ENCODE measurements at places on chromosomes 13 and 19.
A peak's percentile ranks its signal among the peaks of the same experiment; 100 is the strongest.

- DNase-seq: no peak
These were observed 632.8 kb upstream of the SPRY2 start for GRCh38 chr13:80973721-80974120.

DNA sequence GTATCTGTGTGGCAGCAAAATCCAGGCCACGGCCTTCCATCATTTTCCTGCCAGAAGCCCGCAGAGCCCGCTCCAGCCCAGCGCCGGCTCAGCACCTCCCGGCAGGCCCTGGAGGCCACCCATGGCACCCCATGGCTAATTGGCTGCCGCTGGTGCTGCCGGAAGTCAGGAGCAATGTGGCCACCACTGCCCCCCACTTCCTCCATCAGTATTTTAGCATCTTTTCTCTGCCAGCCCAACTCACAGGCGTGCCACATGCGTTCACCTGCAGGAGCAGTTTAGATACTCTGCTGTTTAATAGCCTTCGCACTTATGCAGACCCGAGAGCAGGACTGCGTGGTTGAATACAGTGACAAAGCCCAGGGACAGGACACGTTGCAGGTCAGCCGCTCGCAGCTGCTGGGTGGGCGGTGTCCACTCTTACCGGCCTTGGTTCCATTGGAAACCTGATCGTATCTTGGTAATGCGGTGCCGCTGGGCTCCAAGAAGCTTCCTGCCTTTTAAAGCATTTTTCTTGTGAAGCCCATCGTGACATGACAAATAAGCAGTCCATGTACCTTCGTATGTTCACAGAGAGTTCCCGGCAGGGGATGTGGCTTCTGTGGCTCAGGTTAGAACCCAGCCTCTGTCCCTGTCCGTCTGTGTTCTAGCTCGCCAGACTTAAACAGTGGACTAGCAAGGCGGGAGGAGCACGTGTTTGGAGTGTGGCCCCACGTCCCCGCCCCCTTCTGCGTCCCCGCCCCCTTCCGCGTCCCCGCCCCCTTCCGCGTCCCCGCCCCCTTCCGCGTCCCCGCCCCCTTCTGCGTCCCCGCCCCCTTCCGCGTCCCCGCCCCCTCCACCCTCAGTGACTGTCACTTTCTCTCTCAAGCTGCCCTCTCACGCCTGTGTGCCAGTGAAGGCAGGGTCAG lies 162.0 kb upstream of the SOX1 start:
- DNase-seq: no peak

GRCh38 chr19:52922841-52923777 lies at the start of gene ZNF888:
TSS of gene ZNF888 (minus strand) at chr19:52923428. CDS start at chr19:52917873, 5,555 bp downstream.
- DNase-seq: peak; percentile 71

DNA sequence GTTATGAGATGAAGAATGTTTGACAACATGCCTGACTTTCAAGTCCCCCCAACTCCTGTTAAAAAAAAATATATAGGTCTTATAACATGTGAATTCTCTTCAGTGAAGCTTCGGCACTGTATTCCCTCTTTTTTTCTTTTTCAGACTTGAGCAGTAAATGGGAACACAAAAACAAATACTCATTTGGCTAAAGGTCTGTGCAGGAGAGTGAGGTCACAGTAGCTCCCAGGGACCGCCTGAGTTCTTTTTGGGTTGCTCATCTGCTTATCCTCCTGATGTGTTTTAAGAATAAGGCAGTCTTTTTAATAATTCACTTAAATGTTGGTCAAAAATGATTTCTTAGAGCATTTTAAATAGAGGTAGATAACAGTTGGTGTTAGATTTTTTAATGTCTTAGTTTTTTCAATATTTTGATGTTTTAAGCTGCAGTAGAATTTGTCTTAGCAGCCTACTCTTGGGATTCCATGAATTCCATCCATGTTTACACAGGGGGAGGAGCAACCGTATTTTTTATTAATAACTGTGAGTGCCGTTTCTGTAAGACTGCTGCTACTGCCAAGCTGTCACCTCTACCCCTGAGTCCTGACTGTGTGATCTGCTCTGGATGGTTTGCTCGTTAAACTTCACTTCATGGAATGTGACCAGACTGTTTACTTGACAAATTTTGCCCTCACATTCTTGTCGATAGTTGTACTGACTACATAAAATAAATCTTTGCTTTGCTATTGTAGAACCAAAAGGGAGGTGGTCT lies 14.9 kb downstream of the HNRNPM start:
- DNase-seq: peak; percentile 62

- DNase-seq: peak; percentile 77
These were observed at the start of gene ZNF283 for GRCh38 chr19:43826787-43827754. TSS of gene ZNF283 (plus strand) at chr19:43827321. CDS start at chr19:43833505, 6,184 bp downstream.

- no peak for DNase-seq
These were observed 113.3 kb downstream of the RAB20 start for GRCh38 chr13:110448230-110448629.

GRCh38 chr13:79724348-79725103 lies 243.6 kb downstream of the NDFIP2 start:
- DNase-seq: no peak

DNA sequence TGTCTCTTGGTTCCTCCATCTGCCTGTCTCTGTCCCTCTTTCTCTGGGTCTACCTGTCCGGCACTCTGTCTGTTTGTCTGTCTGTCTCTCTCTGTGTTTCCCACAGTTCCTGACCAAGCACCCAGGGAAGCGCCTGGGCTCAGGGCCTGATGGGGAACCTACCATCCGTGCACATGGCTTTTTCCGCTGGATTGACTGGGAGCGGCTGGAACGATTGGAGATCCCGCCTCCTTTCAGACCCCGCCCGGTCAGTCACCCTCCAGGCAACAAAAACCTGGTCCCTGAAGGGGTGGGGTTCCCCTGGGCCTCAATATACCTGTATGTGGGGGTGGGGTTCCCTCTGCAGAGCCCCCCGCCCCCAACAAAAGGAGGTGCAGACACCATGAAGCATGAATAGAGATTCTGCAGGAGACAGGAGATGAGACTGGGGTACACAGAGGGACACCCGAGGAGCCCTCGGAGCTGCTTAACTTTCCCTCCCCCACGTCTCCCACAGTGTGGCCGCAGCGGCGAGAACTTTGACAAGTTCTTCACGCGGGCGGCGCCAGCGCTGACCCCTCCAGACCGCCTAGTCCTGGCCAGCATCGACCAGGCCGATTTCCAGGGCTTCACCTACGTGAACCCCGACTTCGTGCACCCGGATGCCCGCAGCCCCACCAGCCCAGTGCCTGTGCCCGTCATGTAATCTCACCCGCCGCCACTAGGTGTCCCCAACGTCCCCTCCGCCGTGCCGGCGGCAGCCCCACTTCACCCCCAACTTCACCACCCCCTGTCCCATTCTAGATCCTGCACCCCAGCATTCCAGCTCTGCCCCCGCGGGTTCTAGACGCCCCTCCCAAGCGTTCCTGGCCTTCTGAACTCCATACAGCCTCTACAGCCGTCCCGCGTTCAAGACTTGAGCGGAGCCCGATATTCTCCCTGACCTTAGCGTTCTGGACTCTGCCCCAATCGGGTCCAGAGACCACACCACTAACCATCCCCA lies 2.6 kb upstream of the CACNG7 start:
- no peak for DNase-seq

GRCh38 chr13:39811051-39811450 lies 155.6 kb downstream of the COG6 start:
- no peak for DNase-seq

Measured in LNCaP clone FGC (cell line).